ENCODE measurements at places on chromosomes 2 and 18.
A peak's percentile ranks its signal among the peaks of the same experiment; 100 is the strongest.

- no peak for DNase-seq
Measured at GRCh38 chr2:217709478-217710210, 293.2 kb downstream of the TNS1 start.

GRCh38 chr2:65714866-65715265 is 282.5 kb upstream of the SPRED2 start:
- no peak for DNase-seq

- no peak for DNase-seq
Measured at GRCh38 chr18:59724103-59724502, 26.9 kb upstream of the CCBE1 start.

DNA sequence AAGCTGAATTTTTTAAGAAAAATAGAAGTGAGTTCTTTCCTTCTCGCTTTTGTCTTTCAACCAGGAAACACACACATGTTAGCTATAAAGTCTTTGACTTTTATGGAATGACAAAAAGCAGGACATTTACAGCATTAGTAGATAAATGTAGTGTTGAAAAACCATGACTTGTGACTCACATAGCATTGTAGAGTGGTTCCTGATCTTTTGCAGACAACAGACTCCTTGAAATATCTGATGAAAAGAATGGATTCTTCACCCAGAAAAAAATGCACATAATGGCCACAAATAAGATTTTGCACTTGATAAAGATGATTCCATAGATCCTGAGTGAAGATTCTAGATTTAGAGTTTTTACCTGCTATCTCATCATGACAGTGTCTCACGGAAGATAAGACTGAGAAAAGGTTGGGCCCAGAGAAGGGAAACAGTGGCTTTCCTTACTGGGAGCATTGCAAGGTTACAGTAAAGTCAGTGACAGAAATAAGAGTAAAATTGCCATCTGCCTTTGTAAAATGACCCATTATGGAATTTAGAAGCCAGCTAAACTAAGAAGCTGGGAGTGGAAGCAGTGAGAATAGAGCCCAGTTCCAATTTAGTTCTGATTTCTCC is 14.0 kb downstream of the SMARCAL1 start:
- DNase-seq: no peak

GRCh38 chr2:57828221-57828620 is 218.4 kb upstream of the VRK2 start:
- DNase-seq: no peak

DNA sequence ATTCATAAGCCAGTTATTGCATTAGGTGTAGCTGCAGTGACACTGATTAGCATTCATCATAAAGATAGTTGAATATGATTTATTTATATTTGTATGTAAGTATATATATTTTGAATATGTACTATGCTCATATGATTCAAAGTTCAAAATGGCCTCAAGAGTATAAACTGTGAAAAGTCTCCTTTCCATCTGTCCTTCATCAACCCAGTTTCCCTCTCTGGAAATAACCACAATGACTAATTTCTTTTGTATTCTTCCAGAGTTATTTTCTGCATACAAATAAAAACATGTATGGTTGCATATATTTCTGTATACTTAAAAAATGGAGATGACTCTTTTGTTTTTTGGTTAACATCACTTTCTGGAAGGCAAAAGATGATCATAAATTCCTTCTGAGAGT is 95.2 kb downstream of the CAMKMT start:
- no peak for DNase-seq

GRCh38 chr2:216622526-216622925 is 10.7 kb upstream of the IGFBP2 start:
- DNase-seq: no peak

GRCh38 chr18:44198612-44199284 is 481.9 kb upstream of the SETBP1 start:
- no peak for DNase-seq

GRCh38 chr2:111654829-111655228 is 229.2 kb downstream of the ANAPC1 start:
- DNase-seq: no peak

DNA sequence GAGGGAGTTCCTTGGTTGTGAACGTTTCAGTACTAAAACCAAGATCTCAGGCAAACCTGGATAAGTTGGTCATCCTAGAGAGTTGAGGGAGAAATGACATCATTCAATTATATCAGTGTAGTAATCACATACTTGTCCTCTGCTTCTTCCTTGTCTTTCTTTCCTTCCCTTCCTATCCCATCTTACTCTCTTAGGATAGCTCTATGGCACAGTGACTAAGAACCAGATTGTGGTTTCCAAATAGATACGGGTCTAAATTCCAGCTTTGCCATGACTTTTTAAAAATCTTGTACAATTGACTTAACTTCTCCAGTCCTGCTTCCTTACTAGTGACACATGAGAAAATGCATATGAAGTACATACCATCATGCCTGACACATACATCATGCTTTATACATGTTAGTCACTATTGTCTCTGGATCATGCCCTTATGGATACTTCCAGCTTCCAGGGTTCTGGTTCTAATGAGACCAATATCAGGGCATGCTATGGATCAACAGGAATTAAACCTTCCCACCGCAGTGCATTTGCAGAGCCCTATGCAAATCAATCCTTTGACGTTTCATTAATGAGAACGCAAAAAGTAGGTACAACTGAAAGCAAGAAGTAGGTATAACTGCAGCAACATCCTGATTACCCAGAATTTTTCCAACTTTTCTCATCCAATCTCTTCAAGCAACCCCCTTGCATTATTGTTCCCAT is 168.0 kb upstream of the KLF7 start:
- DNase-seq: no peak

DNA sequence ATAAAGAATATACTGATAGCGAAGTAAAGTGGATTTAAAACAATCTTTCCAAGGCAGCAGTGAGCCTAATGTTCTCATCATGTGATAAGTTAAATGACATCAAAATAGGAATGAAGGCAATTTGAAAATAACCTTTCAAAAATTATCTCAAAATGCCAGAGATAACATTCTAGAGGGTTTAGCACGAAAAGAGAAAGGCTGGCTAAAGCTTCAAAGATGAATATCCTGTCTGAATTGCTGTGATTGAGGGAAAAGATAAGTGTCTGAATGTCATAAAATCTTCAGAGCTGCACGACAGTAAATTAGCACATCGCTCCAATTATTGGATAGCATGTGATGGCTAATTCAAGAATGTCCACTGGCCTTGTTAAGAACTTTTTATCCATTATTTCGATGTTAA is 159.3 kb downstream of the PID1 start:
- no peak for DNase-seq

GRCh38 chr2:122191331-122191730 is 435.9 kb downstream of the TSN start:
- DNase-seq: no peak

- DNase-seq: peak; percentile 89
Measured at GRCh38 chr2:61978522-61978921, 73.0 kb downstream of the COMMD1 start.

GRCh38 chr2:25831746-25832449 is 46.4 kb downstream of the ASXL2 start:
- DNase-seq: peak; percentile 8

DNA sequence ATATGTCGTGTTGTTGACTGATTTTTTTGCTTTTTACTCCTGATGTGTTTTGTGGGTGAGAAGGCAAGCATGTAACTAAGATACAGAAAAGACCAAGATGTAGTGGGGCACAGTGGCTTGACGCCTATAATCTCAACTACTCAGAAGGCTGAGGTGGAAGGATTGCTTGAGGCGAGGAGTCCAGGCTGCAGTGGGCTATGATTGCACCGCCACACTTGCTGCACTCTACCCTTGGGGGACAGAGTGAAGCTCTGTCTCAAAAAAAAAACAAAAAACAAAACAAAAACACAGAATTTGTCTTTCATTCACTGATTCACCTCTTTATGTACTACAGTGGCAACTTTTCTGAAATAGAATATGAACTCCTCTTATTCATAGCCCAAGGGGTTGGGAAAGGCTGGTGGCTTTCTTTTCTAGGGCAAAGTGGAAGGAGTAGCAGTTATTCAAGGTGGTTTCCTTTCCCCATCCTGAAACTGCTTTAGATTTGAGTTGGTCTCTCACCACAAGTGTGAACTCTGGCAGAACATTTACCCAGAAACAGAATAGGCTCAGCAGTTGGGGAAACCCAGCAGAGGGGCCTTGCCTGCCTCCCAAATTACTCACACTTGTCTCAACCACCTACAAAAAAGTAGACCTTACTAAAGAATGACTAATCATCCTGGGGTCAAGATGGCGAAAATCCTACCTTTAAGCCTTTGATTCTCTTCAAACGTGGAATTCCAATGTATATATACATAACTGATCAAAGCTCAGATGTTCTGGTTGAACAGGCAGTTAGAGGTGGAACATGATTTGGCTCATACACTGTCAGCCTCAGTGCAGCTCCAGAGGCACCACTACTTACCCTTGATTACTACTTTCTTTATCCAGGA is 6.5 kb downstream of the TANK start:
- no peak for DNase-seq

- DNase-seq: no peak
Measured at GRCh38 chr2:223523551-223524001, 78.6 kb downstream of the SCG2 start.

GRCh38 chr2:111094691-111095090 is 26.0 kb upstream of the BCL2L11 start:
- no peak for DNase-seq

GRCh38 chr18:69022426-69022825 is 224.5 kb downstream of the CCDC102B start:
- DNase-seq: no peak

DNA sequence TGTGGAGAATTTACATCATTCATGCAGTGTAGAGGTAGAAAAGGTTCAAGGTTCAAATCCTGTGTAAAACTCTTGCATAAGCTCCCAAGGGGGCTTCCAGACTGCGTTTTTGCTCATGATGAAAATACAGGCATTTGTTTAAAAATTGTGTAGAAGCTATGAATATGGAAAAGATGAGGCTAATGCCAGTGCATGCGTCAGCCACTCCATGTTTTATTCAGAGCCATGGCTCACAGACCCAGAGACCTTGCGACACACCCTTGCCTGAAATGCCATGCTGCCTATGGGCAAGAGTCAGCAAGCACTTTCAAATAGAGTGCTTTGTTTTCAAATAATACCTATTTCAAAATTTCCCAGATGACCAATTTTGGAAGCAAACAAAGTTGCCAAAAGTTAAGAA is 262.3 kb downstream of the TRIB2 start:
- DNase-seq: peak; percentile 13

- DNase-seq: peak; percentile 55
Measured at GRCh38 chr2:173056705-173057364, 18.8 kb upstream of the MAP3K20 start.

DNA sequence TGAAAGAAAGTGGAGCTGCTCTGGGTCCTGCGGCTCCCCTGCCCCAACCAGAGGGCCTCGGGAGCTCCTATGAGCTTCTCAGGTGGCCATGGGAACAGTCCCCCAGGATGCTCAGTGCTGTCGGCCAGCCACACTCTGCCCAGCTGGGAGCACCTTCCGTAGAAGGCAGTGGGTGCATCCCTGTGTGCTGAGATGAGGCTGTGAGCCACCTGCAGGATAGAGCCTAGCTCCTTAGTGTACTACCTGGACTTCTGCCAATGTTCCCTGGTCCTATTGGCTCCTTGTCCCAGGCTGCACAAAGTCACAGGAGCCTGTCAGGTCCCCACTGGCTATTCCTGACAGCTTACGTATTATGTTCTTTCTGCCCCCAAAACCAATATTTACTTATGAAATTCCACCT is 16.1 kb downstream of the PRELID3A start:
- DNase-seq: no peak

DNA sequence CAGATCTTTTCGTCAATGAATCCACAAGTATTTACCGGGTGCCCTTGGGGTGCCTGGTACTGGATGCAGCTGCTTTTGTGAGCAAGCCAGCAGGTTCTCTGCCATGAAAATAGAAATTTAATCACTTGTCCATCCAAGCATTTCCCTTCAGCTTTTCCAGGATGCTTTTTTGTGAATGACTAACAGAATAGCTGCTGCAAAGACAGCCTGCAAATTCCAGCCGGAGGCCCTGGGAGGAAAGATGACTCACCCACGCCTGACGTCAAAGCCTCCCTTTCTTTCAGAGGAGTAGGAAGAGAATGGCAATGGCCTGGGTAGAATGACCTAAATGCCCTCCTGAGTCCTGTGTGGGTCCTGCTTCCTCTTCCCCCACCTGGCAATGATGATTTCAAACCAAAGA is 111.9 kb downstream of the AP1S3 start:
- peak; percentile 70 for DNase-seq

GRCh38 chr2:28565720-28566295 is 69.9 kb downstream of the PLB1 start:
- no peak for DNase-seq

- DNase-seq: no peak
Measured at GRCh38 chr2:66849153-66849755, 414.3 kb downstream of the MEIS1 start.

DNA sequence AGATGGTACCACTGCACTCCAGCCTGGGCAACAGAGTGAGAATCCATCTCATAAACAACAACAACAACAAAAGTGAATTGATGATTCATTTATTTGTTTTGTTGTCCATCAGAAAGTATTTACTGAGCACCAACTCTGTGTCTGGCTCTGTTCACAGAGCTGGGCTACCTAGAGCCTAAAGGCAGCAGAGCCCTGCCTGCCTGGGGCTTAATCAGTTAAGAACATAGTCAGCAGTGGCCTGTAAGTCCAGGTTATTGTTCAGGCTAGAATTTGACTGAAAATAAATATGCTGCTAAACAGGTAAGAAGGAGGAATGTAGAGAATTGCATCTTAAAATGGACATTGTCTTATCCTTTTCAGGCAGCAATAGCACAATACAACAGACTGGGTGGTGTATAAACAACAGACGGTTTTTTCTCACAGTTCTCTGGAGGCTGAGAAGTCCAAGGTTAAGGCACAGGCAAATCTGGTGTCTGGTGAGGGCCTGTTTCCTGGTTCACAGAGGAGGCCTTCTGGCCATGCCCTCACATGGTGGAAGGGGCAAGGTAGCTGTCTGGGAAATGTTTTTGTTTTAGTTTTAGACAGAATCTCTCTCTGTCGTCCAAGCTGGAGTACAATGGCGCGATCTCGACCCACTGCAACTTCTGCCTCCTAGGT is 22.2 kb upstream of the ARL4C start:
- DNase-seq: no peak

DNA sequence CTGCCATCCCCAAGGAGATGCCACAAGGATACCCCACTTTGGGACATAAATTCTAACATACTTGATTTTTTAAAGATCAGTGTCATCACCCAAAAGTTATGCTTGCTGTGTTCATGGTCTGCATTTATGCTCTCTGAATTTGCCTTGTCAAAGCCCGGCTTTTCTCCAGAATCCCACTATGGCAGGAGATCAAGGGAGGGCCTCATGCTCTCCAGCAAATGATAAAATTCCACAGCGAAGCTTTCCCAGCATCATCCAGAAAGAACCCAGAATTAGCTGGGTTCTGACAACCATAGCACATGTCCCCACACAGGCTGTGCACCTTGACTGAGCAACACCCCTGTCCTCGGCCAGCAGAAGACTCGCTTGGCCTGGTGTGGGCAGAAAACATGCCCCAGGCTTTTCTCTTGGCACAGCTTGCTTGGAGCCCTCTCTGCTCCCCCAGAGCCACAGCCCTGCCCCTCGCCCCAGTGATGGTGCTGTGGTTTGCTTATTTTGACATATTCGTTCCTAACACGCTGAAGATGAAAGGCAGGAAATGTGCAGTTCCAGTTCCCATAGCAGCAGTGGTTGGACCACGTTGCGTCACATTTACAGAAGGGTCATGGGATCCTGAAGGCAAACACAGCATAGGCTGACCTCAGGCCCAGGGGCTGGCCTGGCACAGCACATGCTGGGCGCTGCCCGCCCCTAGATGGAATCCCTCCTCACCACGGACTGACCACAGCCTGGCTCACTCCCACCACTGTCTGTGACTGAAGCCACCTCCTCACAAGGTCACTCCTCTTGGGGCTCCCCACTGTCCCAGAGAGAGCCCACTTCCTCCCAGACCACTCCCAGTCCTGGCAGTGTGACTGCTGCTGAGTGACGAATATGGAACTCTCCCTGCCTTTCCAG is 14.1 kb upstream of the CHRNA1 start:
- peak; percentile 89 for DNase-seq

All from suppressor macrophage (primary cell).